ENCODE measurements at places on chromosomes 6 and 20.

DNA sequence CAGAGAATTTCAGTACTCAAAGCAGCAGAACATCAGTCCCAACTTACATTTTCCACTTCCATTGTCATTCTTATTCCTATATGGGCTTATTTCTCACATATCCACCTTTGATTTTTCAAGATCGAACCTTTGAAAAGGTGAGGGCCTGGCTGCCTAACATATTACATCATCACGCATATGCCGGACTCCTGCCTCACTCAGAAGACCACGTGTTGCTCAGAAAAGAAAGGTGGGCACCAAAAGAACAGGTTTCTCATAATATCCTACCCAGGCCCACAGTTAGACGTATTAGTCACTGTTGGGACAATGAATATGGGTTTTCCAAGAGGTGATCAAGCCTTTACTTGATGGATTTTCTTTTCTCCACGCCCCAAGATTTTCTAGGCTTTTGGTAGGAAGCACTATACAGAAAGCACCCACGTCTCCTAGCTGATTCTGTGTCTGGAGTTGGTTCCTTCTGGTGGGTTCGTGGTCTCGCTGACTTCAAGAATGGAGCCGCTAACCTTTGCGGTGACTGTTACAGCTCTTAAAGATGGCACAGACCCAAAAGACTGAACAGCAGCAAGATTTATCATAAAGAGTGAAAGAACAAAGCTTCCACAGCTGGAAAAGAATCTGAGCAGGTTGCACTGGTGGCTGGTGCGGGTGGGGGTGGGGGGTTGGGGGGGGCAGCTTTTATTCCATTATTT lies 168.9 kb downstream of the ATXN1 start:
- DNase-seq = no peak

- DNase-seq = no peak
These were observed 6.8 kb upstream of the SPATS1 start for GRCh38 chr6:44335631-44336030.

- no peak for DNase-seq
These were observed 87.5 kb upstream of the FOXO3 start for GRCh38 chr6:108473197-108473596.

DNA sequence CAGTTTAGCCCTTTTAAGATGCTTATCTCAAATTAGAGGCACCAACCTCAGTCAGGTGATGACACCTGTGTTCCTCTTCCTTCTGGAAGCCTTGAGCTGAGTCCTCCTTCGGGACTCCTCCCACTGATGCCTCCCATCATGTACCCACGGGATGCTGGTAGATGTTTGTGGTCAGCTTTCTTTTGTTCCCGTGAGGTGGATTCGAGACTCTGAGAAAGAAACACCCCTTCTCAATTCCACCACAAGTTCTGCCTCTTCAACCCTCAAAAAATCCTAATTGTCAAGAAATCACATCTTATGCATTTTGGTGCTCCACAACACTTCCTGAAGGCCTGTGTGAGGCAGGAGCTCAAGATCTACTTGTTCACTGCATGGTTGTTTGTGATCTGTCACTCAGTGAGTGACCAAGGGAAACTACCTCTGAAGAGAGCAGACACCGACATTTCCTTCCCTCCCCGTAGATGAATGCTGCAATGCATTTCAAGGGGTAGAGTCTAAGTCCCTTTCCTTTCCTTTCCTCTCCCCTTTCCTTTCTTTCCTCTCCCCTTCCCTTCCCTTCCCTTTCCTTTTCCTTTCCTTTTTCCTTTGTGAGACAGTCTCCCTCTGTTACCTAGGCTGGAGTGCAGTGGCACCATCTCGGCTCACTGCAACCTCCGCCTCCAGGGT lies 50.5 kb downstream of the PCNA start:
- no peak for DNase-seq

DNA sequence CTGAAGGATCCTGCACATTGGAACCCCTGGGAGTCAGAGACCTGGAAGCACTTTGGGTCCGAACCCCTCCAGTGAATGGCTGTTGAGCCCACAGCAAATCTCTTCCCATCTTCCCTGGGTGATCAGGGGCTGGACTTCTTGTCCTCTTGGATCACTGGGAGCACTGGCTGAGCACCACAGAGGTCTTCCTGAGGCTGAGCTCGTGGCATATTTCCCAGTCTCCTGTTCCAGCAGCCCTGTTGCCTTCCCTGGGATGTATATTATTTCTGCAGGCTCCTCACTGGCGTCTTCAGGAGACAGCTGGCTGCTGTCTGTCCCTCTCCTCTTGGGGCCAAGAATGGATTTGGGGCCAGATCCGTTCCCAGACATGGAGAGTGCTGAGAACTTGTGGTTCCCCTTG lies 43.4 kb downstream of the PTK7 start:
- DNase-seq = no peak
